Activated gamma-delta T cell treated with Interleukin-2 at 50 U/mL for 16 hours (primary cell): ENCODE measurements at places on chromosomes 4 and X.

DNA sequence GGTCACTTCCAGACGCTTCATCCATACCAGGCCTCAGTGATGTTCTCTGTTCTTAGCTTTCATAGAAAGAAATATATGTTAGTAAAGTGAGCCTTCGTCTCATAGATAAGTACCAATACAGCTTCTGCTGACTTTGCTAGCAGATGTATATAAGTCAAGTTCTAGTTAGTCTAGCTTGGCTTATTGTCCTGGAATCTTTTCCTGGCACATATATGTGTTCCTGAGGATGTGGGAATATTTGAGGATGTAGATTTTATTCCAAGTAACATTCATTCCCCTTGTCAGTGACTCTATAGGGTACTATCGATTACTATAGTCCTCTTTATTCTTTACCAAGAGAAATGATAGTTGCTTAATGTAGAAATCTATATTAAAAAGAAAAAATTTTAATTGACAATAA lies 135.2 kb upstream of the FAM9C start:
- DNase-seq, result no peak

DNA sequence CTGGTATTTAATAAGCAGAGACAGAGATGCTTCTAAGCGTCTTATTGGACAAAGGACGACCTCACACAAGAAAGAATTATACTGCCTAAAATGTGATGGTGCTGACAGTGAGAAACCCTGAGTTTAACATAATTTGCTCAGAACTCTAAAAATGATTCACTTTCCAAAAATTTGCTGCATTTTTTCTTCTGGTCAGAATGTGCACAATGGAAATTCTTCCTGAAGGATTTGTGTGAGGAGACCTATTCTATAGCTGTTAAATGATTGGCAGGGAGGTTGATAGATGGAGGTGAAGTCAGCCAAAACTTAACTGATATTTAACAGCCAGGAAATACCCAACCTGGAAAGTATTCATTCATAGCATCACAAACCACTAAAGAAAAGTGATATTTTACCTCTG lies 1.7 kb downstream of the MAGEC3 start:
- DNase-seq, result no peak

DNA sequence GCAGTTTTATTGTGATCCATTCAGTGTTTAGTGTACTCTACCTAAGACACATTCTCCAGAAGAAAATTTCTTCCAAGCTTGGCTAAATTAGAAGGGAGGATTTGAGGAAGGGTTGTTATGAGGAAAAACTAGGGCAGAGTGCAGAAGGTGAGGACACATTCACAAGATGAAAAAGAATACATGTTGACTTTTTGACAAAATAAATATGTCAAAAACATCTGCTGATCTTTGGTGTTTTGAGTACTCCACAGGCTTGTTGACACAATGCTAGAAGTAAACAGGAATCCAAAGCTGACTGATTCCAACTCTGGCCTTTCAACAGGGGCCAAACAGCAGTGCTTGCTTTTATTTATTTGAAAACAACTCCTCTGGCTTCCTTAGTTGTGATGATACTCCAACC lies 125.8 kb upstream of the SLC7A11 start:
- no peak for DNase-seq

DNA sequence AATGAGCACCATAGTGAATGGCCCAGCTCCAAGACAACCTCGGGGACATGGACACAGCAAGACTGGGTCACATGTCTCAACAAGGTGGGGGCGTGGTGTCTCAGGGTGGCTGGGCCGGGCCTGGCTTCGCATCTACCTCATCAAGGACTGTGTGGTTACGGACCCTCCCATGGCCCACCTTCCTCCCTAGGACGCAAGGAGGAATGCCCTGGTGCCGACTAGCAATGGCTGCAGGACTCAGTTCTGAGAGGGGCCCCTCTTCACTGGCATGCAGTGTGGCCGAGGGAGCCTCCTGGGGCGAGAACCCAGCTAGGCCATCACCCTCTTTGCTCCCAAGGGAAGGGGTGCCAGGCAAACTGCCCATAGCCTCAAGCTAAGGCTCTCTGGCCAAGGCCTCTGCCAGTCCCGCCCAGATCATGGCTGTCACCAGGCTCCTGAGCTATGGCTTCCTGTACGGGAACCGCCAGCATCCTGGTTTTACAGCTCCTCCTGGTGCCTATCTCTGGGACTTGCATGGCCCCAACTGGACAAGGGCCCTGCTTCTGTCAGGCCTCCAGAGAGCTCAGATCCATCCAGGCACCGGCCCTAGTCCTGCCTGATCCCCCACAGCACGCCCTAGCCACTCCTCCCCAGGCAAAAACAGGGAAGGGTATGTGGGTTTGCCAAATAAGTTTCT lies 218.0 kb upstream of the AGTR2 start:
- DNase-seq, result no peak

DNA sequence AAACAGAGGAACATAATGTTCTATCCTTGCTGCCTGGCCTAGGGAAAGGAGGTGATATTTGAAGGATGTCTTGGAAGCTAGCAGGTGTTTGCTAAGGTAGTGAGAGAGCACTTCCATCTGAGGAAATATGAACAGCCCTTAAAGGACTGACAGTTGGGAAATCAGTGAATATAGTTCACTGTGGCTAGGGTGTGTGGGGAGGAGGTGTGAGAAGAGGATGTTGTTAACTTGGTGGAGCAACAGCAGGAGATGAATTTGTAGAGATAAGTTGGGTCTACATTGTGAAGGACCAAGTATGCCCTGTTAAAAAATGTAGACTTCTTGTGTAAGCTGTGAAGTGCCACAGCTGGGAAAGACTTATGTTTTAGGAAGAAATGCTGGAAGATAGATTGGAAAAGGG lies 25.5 kb downstream of the TBC1D19 start:
- no peak for DNase-seq

- DNase-seq, result no peak
These were observed 146.8 kb upstream of the USP9X start for GRCh38 chrX:40938423-40938822.

GRCh38 chr4:184292877-184293276 lies 75.2 kb upstream of the ENPP6 start:
- DNase-seq, result no peak

- no peak for DNase-seq
These were observed 984.9 kb upstream of the INTU start for GRCh38 chr4:126647756-126648397.

- DNase-seq, result no peak
These were observed 1473.4 kb downstream of the RPA4 start for GRCh38 chrX:98357146-98357545.

- DNase-seq, result no peak
These were observed 494.3 kb downstream of the IL15 start for GRCh38 chr4:142130666-142131065.

- DNase-seq, result no peak
These were observed 53.0 kb downstream of the MID1IP1 start for GRCh38 chrX:38854305-38854704.

DNA sequence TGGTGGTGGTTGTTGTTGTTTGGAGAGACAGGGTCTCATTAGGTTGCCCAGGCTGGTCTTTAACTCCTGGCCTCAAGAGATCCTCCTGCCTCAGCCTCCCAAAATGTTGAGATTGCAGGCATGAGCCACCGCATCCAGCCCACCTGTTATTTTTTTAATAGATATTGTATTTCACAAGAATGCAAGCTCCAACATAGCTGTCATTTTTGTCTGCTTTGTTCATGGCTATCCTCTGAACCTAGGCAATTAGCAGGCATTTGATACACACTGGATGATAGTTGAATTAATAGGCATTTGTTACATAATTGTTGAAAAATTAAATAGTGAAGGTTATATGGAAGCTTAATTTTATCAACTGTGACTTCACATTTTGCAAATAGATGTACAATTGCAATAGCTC lies 64.7 kb downstream of the BANK1 start:
- no peak for DNase-seq
